ENCODE measurements at places on chromosomes 12 and 14.

- no peak for DNase-seq
Measured at GRCh38 chr12:103809154-103809553, 31.9 kb downstream of the NT5DC3 start.

- no peak for DNase-seq
Measured at GRCh38 chr12:108973629-108974152, 47.2 kb downstream of the SVOP start.

GRCh38 chr12:76711241-76711640 lies 52.7 kb upstream of the ZDHHC17 start:
- DNase-seq: no peak

DNA sequence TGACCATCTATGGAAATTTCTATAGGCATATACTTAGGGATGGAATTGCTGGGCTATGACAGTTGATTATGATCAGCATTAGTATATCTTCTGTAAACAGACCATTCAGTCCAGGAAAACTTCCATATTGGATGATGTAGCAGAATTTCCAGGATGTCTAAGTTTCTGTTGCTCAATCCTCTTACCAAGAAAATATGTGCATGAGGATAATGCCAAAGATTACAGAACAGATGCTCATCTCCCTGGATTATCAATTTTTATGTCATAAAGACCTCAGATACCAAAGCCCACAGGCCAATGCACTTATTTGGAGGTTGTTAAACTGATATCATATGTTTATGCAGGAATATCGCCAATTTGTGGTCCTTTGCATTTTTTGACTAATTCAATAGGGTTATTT lies 354.4 kb upstream of the FLRT2 start:
- DNase-seq: no peak
